T-cell (primary cell): ENCODE measurements at places on chromosomes 12 and 14.

DNA sequence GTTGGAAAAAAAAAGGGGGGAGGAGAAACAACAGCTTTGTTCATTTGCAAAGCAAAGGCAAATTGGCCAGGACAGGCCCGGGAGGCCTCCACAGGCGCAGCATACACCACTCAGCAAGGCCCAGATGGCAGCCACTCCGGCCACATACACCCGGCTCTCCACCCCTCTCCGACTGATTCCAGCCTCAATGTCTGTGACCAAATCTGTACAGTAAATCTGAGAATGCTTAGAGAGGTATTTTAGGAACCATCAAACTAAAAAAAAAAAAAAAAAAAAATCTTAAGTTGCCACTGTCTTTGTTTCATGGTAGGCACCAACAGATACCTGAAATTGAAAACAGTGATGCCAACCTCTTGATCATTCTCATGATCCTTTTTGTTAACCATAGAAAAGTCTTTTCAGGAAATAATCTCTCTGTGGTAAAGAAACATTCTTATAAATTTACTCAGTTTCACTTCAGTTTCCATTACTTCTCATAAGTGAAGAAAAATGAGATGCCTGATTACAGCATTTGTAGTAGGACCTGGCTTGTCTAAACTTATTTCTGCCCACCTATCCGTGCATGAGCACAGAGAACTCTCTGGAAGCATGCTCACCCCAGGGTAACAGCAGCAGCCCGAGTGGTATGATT lies 20.2 kb downstream of the VPS37B start:
- no peak overlapping the region for H3K4me3 ChIP-seq
- peak overlapping the region; percentile 4 for H3K27ac ChIP-seq
- no peak for DNase-seq
- no peaks in the 10 kb centered on the region for H3K27me3 ChIP-seq
- peaks cover 35% of the 10 kb centered on the region for H3K4me1 ChIP-seq

DNA sequence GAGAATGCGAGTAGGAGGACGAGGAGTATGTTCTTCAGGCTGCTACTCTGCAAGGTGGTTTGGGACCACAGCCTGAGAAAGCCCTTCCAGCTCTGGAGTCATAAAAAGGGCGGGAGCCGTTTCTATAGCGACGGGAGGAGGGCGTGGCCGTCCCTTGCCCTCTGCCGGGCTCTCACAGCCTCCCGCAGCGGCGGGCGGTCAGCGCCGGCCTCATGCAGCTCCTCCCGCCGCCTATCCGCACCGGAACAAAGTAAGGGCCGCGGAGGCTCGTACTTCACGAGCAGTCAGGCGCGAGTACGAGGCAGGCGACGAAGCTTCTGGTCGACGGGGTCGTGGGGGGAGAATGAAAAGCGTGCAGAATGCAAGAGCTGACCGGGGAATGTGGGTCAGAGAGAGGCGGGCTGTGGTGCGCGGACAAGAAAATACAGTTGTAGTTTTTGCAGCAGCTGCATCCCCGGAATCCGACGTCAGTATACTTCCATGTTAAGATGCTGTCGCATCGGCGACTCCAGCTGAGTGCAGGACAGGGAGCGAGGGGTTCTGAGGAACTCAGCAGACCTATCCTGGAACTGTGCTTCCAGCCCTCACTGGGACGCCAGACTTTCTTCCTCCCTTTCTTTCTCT lies at the start of gene DYRK4:
TSS of gene DYRK4 (plus strand) at position 175 of the 624 bp plus-strand sequence. CDS start at position 213, 38 bp downstream.
- no peak within 1 kb of the TSS for H3K27ac ChIP-seq
- H3K4me1 ChIP-seq = peaks cover 8% of the 10 kb centered on the region
- H3K4me3 ChIP-seq = no peak within 1 kb of the TSS
- no peaks in the 10 kb centered on the region for H3K36me3 ChIP-seq
- no peak for DNase-seq

- H3K36me3 ChIP-seq = no peaks in the 10 kb centered on the region
- H3K27ac ChIP-seq = no peak overlapping the region
- DNase-seq = no peak
- H3K4me3 ChIP-seq = no peak overlapping the region
- H3K27me3 ChIP-seq = no peaks in the 10 kb centered on the region
- H3K4me1 ChIP-seq = no peaks in the 10 kb centered on the region
These were observed 276.9 kb upstream of the SLC16A7 start for GRCh38 chr12:59318940-59319339.

DNA sequence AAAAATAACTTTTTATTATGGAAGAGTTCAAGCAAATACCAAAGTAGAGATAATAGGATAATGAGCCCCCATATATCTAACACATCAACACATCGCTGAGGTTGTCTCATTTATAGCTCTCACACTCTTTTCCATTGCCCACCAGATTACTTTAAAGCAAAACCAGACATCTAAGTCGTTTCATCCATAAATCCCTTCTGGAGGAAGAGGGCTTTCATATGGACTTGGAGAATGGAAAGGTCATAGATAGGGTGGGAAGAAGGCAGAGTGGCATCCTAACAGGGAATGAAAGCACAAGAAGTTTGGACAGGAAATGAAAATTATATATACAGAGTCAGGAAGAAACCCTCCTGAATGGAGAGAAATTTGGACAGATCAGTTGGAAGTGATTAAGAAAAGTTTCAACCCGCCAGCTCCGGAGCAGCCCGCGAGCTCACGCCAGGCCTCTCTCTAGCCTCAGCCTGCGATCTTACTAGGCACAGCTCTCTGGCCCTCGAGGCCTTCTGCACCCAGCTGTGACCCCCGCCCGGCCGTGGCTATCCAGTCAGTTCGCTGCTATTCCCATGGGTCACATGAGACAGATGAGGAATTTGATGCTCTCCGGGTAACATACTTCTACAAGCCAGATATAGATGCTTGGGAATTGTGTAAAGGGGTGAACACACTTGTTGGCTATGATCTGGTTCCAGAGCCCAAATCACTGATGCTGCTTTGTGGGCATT lies 48.4 kb upstream of the NID2 start:
- DNase-seq = no peak
- no peaks in the 10 kb centered on the region for H3K4me1 ChIP-seq
- no peaks in the 10 kb centered on the region for H3K27me3 ChIP-seq
- no peak overlapping the region for H3K4me3 ChIP-seq
- H3K36me3 ChIP-seq = no peaks in the 10 kb centered on the region

DNA sequence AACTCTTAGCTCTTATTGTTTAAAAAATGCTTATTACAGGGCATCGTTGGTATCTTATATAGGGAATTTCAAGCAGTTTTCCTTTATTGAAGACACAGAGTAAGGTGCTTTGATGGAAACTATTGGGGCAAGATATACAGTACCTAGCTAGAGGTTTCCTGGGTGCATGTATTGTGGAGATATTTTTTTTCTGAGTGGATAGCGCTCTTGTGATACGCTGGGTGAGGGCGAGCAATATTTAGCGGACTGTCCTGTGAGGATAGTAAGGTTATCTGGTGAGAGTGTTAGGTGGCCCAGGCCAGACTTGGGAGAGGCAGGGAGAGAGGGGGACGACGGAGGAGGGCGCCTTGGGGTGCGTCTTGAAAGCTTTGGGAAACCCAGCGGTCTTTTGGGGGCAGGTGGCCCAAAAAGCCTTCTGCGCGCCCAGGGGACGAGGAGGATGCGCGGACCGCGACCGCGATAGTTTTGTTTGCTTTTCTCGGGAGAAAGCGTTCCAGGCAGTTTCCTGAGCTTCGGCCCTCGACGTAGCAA lies 596 bp upstream of the BICD1 start:
- no peak for DNase-seq
- H3K36me3 ChIP-seq = no peaks in the 10 kb centered on the region
- H3K27me3 ChIP-seq = no peaks in the 10 kb centered on the region
- no peak overlapping the region for H3K27ac ChIP-seq
- H3K4me1 ChIP-seq = peaks cover 20% of the 10 kb centered on the region
